ENCODE measurements at places on chromosomes 1 and 21.

DNA sequence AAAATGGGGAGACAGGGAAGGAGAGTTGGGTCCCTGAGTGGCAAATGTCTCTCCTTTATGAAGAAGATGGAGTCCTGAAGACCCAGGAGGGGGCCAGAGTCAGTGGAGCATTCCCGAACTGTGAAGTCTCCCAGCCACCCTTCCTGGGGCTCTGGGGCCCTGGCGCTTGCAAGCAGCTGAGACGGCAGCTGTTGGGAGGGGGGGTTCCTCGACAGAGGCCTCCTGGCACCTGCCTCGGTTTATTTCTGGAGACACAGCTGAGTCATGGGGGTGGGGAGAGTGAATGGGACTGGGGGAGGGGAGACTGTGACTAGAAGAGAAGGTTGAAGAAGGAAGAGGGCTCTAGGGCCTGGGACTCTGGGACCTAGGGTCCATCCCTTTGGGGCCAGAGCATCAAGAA is 14.0 kb downstream of the NES start:
- DNase-seq = no peak

- DNase-seq = no peak
These were observed 60.6 kb downstream of the WNT9A start for GRCh38 chr1:227886993-227887696.

DNA sequence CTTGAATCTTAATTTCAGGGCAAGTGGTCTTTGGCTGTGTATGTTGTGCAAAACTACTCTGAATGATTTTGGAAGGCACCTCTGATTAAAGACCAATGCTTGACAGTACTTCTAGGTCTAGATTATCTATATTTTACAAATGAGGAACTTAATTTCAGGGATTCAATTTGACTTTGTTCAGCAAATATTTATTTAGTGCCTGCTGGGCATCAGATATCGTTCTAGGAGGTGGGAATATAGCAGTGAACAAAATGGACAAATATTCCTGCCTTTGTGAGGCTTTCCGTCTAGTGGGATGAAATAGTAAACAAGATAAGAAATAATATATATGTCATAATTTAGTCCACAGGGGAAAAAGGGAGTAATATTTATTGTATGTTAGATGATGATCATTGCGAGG is 4.7 kb downstream of the ZNF326 start:
- DNase-seq = no peak

- peak; percentile 89 for DNase-seq
These were observed 328.4 kb downstream of the ZP4 start for GRCh38 chr1:237562242-237562823.

- no peak for DNase-seq
These were observed 175.9 kb downstream of the GREM2 start for GRCh38 chr1:240435996-240436566.

- DNase-seq = no peak
These were observed 326 bp downstream of the BRWD1 start for GRCh38 chr21:39313042-39313570.

- DNase-seq = no peak
These were observed 309.7 kb upstream of the LYPLAL1 start for GRCh38 chr1:218863987-218864386.

DNA sequence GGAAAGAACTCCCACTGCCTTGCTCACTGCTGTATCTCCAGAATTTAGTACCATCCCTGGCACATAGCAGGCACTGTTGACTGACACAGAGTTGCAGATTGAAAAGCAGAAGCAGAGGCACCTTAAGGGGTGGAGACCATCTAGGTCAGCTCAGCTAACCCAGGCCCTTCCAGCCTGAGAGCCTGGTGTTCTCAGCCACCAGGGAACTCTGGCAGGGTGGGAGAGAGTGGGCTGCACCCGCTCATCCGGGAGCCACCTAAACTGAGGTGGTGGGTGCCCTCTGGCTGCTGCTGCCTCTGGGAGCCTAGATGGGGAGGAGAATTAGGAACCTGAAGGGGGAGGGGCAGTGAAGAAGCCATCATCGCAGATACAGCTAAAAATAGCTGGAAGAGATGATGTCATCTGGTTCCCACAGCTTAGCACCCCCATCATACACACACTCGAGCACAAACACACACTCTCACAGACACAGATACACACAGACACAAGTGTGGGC is 1.5 kb upstream of the TSPAN1 start:
- DNase-seq = no peak

- peak; percentile 56 for DNase-seq
These were observed 113.7 kb upstream of the RRP15 start for GRCh38 chr1:218171302-218171893.

- no peak for DNase-seq
These were observed 27.6 kb upstream of the CLDN14 start for GRCh38 chr21:36507397-36508018.

DNA sequence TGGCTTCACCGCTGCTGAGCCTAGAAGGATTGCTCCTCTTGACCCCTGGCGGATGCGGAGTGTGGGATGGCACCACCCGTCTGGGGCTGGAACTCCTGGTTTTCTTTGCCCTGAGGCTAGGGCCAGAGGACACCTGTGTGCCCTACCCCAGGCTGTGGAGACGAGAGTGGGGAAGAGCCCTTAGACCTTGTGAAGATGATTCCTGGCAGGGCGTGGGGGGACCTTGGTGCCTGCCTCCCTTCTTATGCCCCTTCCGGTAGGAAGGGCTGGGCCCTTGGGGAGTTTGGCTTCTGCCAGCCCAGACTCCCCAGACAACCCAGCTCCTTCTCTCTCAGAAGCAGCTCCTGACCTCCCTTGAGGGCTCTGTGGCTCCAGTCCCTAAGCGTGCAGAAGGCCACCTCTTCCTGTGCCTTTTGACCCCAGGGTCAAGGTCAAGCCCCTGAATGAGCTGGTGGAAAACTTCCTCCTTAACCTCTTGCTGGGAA is 891 bp downstream of the RPS6KA1 start:
- peak; percentile 27 for DNase-seq

DNA sequence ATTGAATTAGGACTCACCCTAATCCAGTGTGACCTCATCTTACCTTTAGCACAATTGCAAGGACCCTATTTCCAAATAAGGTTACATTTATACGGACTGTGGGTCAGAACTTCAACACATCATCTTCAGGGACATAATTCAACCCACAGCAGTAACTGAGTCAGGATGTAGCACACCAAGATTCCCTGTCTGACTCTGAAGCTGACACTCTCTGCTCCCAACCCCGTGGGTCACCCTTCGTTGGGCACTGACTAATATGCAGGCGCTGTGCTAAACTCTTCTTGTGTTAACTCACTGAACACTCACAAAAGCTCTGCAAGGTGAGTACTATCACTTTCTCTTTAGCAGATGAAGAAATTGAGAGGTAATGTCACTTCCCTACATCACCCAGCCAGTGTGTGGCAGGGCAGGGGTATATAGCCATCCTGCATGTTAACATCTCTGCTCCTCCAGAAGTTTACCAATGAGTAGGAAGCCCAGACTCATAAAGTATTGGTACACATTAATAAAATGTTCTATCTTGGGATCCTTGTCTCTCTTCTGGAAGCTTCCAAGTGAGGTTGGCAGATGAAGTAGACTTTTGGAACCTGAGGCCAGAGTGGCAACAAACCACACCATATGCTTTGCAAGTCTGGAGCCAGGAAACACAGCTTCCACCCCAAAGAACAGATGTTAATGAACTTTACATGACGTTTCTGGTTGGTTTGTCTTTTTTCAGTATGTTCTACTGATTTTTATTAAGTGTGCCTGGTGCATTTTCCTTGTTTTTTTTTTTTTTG is 139.2 kb upstream of the KLHDC7A start:
- no peak for DNase-seq

- DNase-seq = no peak
These were observed 182.3 kb upstream of the GREM2 start for GRCh38 chr1:240794046-240794843.

DNA sequence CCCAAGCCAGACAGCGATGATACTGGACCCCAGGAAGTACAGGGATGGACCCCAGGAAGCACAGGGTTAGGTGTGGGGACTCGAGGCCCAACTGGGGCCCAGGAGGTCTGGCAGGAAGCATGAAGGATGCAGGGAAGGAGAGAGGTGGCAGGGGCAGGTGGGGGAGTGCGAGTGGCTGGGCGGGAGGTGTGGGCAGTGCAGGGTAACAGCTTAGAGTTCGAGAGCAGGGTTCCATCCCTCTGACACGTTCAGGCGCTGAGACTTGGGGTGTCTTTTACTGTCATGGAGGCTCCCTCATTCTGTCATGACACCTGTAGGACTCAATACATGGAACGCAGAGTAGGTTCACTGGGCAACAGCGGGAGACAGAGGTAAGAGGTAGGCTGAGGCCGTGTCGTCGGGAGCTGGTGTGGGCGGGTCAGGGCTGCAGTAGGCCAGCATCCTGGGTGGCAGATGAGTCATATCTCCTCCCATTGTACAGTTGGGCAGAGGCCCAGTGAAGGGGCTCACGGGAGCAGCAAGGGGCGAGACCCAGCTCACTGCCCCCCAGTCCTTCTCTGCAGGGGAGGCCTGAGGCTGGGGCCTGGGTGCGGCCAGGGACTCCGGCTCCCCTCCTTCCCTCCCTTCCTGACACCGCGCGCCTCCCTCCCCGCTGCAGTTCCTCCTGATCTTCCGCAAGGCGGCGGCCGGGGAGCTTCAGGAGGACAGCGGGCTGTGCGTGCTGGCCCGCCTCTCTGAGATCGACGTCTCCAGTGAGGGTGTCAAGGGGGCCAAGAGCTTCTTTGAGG is 11.6 kb upstream of the CTRC start:
- DNase-seq = peak; percentile 54

DNA sequence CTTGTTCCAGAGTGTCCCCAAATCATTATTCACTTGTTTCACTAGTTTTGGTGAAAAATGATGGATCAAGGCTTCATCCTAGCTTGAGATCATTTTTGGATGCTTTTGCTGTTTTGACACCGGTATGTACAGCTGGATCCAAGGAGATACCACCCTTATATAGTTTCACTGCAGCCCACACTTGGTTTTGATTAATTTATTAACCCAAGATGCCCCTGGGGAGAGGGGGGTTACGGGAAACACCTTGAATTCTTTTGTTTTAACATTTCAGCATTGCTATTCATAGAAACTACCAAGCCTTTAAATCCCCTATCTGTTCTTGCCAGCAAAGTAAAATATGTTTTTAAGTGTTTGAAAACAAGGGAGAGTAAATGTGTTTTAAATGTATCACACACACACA is 457.7 kb upstream of the RUNX1 start:
- no peak for DNase-seq

- DNase-seq = no peak
These were observed 560 bp downstream of the PADI2 start for GRCh38 chr1:17118706-17119075.

- DNase-seq = no peak
These were observed 539.7 kb downstream of the USP25 start for GRCh38 chr21:16269476-16269875.

- peak; percentile 77 for DNase-seq
These were observed 253.1 kb upstream of the FGGY start for GRCh38 chr1:59043796-59044195.

GRCh38 chr1:156826630-156827029 is 10.0 kb upstream of the SH2D2A start:
- no peak for DNase-seq

DNA sequence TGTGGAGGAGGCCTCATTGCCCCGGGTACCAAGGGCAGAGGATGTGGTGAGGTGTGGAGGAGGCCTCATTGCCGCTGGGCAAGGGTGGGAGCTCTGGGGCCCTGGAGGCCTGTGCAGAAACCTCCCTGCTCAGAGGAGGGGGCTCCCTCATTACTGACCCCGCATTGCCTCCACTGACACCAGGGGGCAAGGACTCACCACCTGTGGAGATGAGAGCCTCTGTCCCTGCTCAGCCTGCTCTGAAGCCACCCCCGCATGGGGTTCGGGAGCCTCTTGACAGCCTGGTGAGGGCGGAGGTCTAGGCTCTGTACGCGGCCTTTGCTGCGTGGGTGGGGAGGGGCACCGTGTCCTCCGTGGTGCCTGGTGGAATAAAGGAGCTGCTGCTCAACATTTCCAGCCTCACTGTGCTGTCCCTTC is 95.0 kb upstream of the COL6A1 start:
- no peak for DNase-seq

GRCh38 chr1:233227930-233228465 is 67.5 kb downstream of the PCNX2 start:
- DNase-seq = no peak

DNA sequence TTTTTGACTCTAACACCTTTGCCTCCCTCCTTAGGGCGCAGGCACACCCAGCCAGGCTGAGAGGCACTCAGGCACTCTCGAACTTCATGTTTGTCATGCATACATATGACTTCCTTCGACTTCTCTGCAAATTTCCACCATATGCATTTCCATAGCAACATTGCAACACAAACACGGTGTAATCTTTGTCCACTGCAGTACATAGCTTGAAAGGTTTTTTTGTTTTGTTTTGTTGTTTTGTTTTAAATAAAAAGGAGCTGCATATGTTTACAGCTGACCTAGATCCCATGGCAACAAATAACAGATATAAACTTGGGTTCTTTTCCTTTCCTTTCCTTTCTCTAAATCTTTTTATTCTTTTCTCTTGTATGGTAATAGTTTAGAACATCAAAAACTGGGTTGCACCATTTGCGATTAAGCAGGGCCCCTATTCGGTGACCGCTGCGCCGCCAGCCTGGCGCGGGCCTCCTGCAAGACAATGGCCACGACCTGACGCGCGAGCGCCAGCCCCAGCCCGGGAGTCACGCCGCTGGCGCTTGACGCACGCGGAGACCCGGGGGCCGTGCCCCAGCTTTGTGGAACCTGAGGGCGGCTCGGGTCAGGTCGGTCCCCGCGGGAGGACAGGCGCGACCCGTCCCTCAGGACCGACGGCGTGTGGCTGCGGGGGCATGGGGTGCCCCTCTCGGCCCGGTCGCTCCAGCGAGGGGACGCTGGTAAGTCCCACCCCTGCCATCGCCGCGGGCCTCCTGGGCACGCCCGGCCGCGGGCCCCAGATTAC is 35.2 kb downstream of the CCN1 start:
- DNase-seq = no peak

- no peak for DNase-seq
These were observed 20.3 kb upstream of the TBX19 start for GRCh38 chr1:168260393-168260792.

DNA sequence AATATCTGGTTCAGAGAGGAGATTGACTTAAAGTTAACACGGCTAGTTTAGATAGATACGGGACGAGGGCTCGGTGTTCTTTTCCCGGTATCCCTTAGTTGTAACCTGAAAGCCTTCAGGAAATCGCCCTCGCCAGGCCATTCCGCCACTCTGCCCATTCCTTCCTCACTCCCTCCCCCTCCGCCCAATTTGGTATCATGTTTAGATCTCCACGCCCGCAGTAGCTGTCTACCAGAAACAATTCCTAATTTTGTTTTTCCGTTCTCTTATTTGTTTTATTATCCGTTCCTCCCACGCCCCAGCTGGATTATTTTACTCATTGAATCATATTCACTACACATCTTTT is 685 bp upstream of the VAMP4 start:
- peak; percentile 28 for DNase-seq

GRCh38 chr1:21251773-21252471 is 38.3 kb downstream of the ECE1 start:
- DNase-seq = no peak

- no peak for DNase-seq
These were observed 115.4 kb downstream of the OLFML2B start for GRCh38 chr1:161908264-161908663.

GRCh38 chr1:234229581-234230387 is 143.5 kb upstream of the COA6 start:
- no peak for DNase-seq

- no peak for DNase-seq
These were observed 106.6 kb upstream of the TMPRSS2 start for GRCh38 chr21:41614511-41614910.

GRCh38 chr1:103448560-103448959 is 76.9 kb upstream of the RNPC3 start:
- no peak for DNase-seq

Measured in suppressor macrophage treated with lipopolysaccharide for 1 hour (primary cell).